ENCODE measurements at places on chromosomes 5 and 9.

DNA sequence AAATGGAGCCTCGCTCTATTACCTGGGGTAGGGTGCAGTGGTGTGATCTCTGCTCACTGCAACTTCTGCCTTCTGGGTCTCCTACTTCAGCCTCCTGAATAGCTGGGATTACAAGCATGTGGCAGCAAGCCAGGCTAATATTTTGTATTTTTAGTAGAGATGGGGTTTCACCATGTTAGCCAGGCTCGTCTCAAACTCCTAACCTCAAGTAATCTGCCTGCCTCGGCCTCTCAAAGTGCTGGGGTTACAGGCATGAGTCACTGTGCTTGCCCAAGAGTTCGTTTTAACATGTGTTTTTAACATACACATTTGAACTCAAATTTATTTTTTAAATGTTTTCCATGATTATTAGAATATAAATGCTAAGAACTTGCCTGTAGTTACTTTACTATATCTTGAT lies 34.2 kb downstream of the MARCHF6 start:
- DNase-seq = peak; percentile 54

GRCh38 chr9:13762209-13762608 lies 482.7 kb upstream of the MPDZ start:
- no peak for DNase-seq

GRCh38 chr5:113379936-113380806 lies 54.6 kb downstream of the TSSK1B start:
- no peak for DNase-seq

DNA sequence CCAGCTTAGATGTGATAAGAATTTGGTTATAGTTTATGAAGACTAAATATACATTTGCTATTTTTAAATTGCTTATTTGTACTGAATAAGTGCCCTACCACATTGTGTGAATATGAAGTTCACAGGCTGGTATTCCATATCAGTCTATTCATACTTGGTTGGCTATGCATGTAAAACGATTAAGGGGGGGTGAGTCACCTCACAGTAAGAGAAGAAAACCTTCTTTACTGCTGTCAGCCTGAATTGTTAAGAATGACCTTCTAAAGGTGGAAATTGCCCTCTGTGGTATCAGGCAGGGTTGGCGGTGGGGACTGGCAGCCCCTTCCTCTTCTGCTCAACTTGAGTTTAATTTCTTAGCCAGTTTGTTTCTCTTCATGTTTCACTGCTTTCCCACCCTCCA lies 127.0 kb upstream of the RPS23 start:
- no peak for DNase-seq

- DNase-seq = no peak
Observed at GRCh38 chr9:81118416-81118815, 570.9 kb downstream of the TLE1 start.

GRCh38 chr9:126157826-126158587 lies 168.6 kb upstream of the MVB12B start:
- no peak for DNase-seq

DNA sequence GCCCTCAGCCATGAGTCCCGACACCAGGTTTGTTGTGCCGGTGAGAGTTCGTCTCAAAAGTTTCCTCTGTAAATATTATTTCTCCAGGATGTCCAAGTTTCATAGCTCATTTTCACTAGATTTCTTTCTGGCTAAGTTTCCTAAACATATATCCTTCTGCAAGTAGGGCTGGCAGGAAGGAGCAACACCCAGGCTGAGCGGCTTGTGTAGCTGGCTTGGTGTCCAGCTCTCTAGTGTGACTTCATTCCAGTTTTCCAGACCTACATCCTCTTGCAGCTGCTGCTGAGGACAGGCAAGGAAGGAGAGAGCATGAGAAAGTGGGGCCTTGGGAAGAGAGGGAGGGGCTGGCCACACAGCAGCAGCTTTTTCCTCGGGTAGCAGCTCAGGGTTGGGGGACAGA lies 80.3 kb downstream of the FGF1 start:
- no peak for DNase-seq

DNA sequence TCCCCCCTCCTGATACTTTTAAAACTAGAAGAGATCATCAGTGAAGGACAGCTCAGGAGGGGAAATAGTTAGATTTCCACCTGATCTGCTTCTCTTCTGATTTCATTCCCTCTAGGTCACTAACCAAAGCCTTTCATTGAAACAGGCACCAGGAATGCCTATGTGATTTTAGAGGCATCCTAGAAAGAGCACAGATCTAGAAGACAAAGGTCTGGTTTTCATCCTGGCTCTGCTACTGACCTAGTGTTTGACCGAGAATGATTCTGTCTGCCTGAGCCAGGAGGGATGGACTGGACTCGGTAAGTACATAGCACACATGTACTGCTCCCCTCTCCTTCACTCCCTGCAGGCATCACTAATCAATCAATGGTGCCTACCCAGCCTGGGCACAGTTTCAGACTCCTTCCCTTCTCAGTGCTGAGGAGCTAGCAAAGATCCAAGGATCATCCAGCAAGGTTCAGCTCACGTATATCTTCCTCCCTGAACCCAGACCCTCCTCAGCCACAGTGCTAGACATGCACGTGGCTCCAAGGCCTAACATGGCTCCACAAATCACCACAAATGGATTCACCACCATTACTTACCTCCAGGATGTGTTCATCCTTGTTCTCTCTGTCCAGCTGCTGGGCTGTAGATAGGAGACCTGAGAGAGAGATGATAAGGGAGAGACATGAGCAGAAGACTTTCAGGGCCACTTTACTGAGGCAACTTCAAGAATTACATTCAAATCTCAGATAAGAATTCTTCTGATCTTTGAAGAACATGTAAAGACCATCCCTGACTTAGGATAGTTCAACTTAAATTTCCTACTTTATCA lies 35.2 kb downstream of the FAT2 start:
- no peak for DNase-seq

- no peak for DNase-seq
Observed at GRCh38 chr9:133204335-133204992, 4.6 kb downstream of the OBP2B start.

DNA sequence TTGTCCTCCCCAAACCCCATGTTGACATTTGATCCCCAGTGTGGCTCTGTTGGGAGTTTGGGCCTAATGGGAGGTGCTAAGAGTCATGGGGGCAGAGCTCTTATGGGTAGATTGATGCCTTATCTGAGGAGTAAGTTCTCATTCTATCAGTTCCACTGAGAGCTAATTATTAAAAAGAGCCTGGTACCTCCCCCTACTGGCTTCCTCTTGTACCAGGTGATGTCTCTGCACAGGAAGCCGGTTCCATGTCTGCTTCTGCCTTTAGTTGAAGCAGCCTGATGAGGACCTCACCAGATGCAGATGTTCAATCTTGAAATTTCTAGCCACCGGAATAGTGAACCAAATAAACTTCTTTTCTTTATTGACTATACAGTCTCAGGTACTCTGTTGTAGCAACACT lies 10.8 kb downstream of the GABRB2 start:
- DNase-seq = no peak

- DNase-seq = no peak
Observed at GRCh38 chr9:135705376-135705775, 3.4 kb downstream of the KCNT1 start.

DNA sequence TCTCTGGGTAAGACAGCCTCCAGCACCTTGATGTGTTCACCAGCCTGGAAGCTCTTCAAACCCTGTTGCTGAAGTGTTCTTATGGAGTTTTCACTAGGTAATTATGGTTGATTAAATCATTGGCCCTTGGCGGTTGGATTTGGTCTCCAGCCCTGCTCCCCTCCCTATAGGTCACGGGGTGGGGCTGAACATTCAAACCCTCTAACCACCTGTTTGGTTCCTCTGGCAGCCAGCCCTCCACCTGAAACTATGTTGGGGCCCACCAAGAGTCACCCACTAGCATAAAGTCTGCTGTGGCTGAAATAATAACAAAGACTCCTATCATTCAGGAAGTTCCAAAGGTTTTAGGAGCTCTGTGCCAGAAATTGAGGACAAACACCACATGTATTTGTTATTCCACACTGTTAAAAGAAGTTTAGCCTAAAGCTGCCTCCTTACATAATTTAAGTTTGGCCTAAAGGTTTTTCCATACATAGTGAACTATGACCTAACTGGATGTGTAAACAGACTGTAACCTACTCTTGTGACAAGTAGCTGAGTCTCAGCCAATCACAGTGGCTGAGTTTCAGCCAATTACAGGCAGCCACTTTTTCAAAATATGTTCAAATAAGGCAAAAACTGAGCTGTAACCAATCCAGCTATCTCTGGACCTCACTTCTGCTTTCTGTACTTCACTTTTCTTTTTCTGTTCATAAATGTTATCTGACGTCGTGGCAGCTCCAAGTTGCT lies 34.8 kb downstream of the TMEM252 start:
- DNase-seq = no peak

DNA sequence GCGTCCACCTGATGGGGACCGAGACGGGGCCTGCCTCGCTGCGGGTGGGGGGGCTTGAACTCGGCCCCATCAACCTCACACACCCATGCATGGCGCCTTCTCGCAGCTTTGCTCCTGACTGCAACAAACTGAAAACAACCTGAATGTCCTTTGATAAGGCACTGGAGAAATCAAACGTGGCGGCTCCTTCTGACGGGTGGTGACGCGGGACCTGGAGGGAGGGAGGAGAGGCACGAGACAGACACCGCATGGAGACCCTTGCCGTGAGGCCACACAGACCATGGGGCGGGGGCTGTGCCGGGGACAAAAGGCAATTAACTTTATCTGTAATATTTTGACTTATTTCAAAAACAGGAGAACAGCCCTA lies 48.6 kb downstream of the NACC2 start:
- DNase-seq = no peak

GRCh38 chr5:144237851-144238250 lies 67.2 kb downstream of the KCTD16 start:
- DNase-seq = no peak

GRCh38 chr5:142445266-142445665 lies 120.4 kb upstream of the SPRY4 start:
- DNase-seq = no peak

GRCh38 chr9:80061940-80062339 lies 490.2 kb downstream of the TLE4 start:
- DNase-seq = peak; percentile 76

DNA sequence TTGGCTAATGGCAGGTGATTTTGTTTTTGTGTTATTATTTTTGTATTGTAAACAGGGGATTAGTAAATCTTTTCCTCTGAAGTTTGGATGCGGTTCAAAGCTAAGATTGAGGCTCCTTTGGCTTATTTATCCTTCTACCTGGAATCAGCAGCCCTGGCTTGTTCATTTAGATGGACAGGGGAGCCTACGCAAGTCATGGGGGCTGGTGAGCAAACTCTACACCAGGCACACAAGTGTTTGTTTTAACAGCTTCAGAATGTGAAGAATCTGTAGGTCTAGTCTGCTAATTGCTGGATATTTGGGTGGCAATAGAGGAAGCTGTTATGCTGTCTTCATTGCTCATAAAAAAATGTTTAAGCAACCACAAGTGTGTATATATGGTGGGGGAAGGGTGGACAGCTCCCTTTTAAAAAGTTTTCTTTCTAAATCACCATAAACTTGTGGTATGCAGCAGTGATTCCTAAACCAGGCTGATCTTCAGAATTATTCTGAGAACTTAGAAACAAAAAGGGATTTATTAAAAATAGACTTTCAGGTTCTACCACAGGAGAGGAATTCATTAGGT lies 20.7 kb downstream of the ZNF462 start:
- no peak for DNase-seq

- no peak for DNase-seq
Observed at GRCh38 chr5:180792965-180793287, 9.7 kb downstream of the MGAT1 start.

DNA sequence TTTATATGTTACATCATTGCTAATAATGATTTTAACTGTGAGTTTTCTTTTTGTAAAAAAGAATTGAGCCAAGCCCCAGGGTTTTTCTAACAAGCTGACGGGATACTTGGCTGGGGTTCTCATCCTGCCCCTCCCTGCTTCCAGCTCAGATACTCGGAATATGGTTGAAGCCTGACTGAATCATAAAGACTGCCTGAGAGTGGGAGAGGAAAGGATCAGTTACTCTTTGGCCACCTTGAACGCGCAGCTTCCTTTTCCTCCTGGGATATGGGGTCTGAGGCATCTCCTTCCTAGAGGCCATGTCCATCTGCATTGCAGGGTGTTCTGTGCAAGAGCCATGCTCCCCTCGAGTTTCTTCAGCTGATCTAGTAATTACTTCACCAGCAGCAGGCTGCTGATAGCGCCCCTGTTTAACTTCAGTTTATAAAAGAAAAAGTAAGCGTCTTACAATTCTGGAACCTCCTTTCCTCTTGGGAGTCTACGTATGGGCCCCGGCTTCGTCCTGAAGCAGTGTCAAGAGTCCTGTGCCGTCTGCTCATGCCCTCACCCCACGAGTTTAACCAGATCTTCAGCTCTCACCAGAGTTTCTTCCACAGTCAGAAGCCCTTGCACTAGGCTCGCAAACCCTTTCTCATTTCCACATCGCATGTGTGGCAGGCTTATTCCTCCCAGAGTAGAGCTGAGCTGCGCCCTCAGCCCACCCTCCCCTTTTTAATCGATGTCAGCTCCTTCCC lies 130.0 kb downstream of the MVB12B start:
- no peak for DNase-seq

- DNase-seq = peak; percentile 25
Observed at GRCh38 chr5:140145818-140146522, 20.2 kb downstream of the IGIP start.

DNA sequence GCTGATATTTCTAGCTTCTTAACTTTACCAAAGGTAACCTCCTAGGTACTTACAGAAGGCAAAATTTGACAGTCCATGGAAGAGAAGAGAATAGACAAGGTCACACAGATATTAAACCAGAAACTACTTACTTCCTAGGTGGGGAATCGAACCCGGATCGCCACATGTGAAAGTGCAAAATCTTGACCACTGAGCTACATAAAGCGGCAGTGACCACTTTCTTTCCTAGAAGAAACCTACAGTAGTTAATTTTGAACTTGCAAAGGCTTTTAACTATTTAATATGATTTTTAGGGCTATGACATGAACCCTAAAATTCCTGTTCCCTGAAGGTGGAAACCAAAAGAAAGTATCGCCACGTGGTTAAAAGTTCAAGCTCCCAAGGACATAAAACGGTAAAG lies 20.3 kb upstream of the ATOSB start:
- no peak for DNase-seq

GRCh38 chr9:92615790-92616189 lies 54.1 kb downstream of the IPPK start:
- no peak for DNase-seq

- no peak for DNase-seq
Observed at GRCh38 chr5:136901-137300, 44.9 kb downstream of the PLEKHG4B start.

DNA sequence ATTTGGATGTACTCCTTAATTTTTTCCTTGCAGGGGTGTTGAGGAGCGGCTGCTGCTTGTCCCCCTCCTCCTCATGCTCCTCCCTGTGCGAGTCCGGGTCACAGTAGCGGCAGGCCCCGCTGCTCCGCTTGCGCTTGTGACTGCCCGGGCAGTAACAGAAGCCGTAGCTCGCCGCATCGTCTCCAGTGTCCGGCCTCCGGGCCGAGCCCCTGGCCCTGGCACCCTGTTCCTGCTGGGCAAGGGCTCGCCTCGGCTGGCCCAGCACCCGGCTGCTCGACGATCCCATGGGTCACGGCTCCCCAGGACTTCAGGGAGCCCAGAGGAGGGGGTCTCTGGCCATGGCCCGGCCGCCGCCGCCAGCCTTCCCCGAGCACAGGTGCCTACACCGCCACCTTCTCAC lies at the start of gene GMCL2:
Gene GMCL2 (minus strand): TSS at position 358 of the 400 bp plus-strand sequence. CDS start 72 bp downstream, at position 286.
- DNase-seq = no peak

All from fibroblast of skin of left quadriceps (primary cell).